ENCODE measurements at places on chromosomes 5 and 9. TPM values are rescaled to one million over a fixed set of nuclear protein-coding genes. Genes with fewer than 3 reads are reported as not detected.

IGFBPL1 gene
- total RNA-seq: 0.87 TPM

- DNase-seq: no peak
Observed at GRCh38 chr9:123248630-123249029, 19.8 kb downstream of the STRBP start.

DNA sequence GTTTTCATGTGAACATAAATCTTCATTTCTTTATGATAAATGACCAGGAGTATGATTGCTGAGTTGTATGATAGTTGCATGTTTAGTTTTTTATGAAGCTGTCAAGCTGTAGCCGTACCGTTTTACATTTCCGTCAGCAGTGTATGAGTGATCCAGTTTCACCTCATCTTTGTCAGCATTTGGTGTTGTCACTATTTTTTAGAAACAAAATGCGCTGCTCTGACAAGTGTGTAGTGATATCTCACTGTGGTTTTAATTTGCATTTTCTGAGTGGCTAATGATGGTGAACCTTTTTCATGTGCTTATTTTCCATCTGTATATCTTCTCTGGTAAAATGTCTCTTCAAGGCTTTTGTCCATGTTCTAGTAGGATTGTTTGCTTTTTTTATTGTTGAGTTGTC, 6.7 kb upstream of the SPATA31D1 start:
- DNase-seq: no peak

DNA sequence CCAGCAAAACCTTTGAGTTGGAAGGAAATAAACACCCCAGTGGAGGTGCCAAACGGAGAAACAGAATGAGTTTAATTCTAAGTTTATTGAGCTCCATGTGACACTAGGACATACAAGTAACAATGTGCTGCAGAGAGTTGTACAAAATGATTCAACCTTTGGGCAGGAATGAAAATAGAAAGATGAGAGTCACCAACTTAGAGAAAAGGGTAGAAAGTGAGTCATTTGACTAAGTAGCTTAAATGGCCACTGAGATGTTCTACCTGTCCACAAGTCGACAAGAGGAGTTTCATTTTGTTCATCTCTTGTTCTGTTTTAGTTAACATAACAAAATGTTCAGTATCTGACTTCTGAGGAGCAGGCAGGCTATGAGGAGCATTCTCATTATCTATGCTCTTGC, 284.7 kb downstream of the NR2F1-AS1 start:
- no peak for DNase-seq

GRCh38 chr9:95502248-95502647, 14.5 kb downstream of the PTCH1 start:
- DNase-seq: no peak

SMIM33 gene
- total RNA-seq: not detected

GRCh38 chr5:140372971-140373487, 13.0 kb downstream of the SLC4A9 start:
- peak; percentile 76 for DNase-seq

- DNase-seq: no peak
Observed at GRCh38 chr9:115192280-115192679, 74.3 kb upstream of the TNC start.

IRX2 gene
- total RNA-seq: 56.4 TPM

IFNA21 gene
- total RNA-seq: not detected

GRCh38 chr9:88927510-88927909, 63.8 kb upstream of the S1PR3 start:
- DNase-seq: no peak

DNA sequence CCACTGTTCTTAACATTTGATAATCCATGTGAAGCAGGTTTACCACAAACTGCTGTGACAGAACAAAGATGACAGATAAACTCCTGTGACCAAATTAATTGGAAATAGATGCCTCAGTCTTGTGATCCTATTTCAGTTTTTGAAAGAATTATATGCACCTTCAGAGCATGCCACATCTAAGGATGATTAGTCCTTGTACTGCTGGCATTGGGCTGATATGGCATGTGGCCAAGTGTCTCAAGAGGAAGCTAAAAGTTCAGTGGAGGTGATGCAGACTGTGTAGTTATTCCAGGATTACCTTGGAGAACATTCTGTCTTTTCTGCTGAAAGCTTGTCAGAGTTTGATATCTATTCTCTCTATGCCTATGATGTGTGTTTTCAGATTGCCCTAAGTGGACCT, 314.4 kb upstream of the EFNA5 start:
- no peak for DNase-seq

GRCh38 chr5:73822989-73823339, 197.0 kb downstream of the ARHGEF28 start:
- DNase-seq: no peak

PURA gene
- total RNA-seq: 31.5 TPM

- DNase-seq: no peak
Observed at GRCh38 chr5:10831419-10831818, 70.4 kb upstream of the DAP start.

DNA sequence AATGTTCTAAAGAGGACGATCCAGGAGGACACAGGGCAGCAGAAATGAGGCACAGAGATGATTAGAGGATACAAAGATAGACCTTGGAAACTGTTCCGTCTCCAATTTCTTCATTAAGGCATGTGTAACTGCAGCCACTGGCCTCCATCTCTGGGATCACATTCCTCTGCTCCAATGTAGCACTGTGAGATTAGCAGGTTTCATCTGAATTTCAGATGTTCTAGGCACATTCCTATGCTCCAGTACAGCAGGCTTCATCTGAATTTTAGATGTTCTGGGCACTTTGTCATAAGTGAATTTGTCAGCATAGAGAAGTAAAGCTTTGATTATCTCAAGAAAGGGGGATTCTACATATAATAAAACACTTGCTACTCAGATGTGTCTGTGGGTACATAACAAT, 671.4 kb downstream of the MTRR start:
- DNase-seq: no peak

DNA sequence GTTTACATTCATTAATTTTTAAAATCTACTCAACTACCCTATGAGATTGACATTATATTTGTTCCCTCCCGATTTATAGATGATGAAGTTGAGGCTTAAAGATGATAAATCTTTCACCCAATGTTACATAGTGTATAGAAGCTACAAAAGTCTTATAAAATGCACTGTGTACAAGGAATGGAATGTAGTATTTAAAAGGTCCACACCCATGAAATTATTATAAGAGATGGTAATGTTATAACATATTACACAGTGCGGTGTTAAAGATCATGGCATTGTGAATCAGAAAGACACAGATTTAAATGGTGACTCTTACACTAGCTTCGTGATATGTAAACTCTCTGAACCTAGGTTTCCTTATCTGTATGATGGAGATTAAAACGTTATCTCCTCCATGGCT, 141.6 kb upstream of the CHD1 start:
- no peak for DNase-seq

- DNase-seq: no peak
Observed at GRCh38 chr9:133506653-133507038, 18.1 kb downstream of the MYMK start.
